Stimulated activated CD4-positive, alpha-beta T cell treated with anti-CD3 and anti-CD28 coated beads, Interleukin-1b, Interleukin-23, amount 100 ng/mL, for 1 hour (primary cell): ENCODE measurements at places on chromosomes 7 and 10.

DNA sequence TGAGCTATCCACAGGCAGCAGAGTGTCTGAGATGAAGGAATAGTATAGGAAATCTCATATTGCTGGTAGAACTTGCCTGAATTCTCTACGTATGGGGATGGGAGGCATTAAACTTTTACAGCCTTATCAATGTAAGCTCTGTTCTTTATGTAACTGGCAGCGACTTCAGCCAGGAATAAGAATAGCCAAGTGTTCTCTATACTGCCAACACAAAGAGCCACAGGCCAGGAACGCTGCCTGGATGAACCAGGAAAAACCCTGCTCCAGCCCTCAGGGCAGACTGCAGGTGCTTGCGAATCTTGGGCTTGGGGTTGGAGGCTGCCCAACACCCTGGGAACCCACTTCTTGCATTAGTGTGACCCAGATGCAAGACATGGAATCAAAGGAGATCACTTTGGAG, 6.1 kb upstream of the OLAH start:
- no peak for DNase-seq

DNA sequence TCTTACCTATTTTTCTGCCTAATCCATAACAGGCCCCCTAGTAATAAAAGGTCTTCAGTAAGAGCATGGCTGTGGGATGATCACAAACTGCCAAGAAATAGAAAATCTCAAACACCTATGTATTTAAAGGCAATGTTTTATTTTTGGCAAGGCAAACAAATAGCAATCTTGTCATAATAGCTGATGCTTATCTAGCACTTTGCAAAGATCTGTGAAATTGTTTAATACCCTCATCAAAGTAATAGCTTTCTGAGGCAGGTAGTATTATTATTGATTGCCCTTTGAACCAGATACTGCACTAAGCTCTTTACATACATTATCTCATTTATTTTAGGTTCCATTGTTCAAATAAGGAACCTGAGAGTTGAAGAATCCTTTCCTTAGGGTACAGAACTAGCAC, 1.6 kb upstream of the CADPS2 start:
- no peak for DNase-seq

DNA sequence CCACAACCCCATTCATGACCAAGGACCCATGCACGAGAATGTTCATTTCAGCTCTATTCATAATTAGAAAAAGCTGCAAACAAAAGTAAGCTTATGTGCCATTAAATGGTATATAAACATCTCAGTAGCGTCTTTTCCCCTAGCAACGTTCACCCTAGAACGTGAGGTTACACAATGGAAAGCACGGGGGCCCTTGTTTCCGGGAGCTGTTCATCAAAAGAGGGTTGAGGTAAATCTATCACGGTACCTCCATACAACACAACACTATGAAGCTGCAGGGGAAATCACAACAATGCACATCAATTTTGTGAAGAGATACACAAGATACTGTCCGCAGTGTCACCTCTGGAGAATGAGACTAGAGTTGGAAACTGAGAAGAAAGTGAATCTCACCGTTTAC, 80.9 kb upstream of the DDC start:
- no peak for DNase-seq

DNA sequence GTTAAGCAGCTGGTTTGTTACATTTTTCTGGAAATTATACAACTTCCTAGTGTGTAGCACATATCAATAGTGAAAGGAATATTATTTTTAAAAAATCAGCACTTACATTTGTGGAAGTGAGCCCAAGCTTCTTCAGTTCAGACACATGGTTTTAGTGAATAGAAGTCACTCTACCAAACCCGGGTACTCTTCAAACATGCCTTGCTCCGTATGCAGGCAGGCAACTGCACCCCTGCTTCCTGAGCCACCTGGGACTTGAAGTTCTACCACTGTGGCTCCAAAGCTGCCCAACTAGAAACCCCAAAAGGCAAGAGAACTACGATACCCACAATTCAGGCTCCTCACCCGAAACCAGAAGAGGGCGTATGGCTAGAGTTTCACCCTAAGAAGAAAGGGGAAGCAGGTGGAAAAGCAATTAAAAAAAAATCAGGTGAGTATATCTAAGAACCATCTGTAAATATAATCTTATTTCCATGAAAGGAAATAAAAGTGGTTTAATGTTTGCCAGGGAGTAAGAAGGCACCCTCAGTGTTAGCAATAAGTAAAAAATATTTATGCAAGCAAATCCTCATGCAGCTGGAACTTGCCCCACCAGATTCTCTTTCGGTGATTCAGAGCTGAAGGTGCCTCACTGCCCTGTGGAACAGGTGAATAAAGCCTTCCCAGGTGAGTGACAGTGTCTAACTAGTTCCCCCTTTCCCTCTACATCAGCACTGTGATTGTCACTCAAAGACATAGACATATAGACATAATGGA, at the start of gene MACC1:
Gene MACC1, minus strand, starts transcription at position 192 of the 756 bp plus-strand sequence. CDS start 55,522 bp downstream, outside the sequence.
- no peak for DNase-seq
